D721Med (cell line): ENCODE measurements at places on chromosomes 1 and 21.

DNA sequence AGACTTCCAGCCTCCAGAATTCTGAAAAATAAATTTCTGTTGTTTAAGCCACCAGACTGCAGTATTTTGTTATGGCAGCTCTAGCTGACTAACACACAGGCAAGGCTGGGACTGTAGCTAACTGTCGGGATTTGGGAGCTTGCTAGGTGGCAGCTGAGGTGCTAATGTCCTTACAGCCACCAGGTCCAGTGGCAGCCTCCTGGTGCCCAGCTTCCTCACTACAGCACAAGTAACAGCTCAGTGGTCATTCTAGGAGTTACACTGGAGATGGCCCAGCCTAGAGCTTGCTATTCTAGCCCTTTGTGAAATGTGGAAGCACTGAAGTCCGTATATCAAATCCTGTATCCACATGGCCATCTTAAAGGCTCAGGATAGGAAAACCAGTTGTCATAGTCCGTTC, 4.3 kb upstream of the C1orf115 start:
- DNase-seq = no peak

- no peak for DNase-seq
These were observed 61.8 kb upstream of the POU2F1 start for GRCh38 chr1:167158813-167159275.

- DNase-seq = no peak
These were observed at the start of gene GPR37L1 for GRCh38 chr1:202122639-202123335. GPR37L1 (plus strand) TSS chr1:202122917; CDS start chr1:202122964, 47 bp downstream.

DNA sequence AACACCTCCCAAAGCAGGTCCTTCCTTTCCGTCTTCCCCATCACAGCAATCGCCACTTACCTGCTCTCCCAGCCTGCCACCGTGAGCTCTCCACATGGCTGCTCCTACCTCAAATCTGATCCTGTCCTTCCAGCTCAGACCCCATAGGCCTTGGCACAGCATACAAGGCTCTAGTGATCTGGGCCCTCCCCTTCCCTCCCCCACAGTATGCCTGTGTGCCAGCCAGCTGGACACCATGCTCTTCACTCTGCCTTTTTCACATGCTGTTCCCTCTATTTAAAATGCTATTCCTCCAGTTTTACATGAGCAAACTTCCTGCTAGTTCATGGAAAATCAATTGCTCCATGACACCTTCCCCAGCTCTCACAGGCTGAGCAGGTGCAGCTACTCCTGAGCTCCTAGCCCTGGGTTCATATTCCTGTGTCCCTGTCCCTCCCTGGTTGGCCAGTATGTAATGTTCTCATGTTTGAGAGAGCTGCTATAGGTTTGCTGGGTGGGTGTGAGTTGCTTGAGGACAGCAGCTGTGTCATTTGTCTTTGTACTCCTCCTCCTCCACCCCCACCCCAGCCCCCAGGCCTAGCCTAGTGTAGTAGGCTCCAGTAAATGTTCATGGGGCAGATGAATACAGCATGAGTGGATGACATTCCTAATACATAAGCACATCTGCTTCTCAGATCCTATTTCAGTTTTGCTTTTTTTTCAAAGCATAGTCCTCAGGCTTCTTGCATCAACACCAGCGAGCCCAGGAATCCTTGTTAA, 6.3 kb upstream of the TNNT2 start:
- DNase-seq = no peak

DNA sequence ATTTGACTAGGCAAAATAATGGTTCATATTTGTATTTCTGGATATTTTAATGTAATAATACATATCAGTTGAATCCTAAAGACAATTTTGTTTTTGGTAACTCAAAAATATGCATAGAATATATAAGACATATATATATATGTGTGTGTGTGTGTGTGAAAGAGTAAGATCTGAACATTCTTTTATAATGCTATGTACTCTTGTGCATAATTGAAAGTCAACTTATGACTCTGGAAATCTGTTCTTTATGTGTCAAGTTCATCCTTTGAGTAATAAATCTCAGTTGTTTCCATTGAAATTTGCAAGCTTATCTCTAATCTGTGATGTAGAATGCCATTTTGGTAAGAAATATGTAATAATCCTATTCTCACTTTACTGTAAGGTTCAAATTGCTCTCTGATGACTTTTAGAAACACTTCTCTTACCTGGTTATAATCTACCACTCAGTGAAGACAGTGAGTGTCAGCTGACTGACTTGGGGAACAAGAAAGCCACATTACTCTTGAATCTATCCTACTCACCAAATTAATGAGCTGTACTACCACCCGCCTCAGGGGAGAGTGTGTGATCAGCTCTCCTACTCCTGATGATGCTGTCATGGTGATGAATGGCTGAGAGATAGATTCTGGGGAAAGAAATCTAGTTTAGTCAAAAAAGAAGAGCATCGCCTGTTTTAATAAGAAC, 15.0 kb upstream of the NEK7 start:
- no peak for DNase-seq

GRCh38 chr1:169915150-169915549, 21.5 kb upstream of the SCYL3 start:
- DNase-seq = no peak

DNA sequence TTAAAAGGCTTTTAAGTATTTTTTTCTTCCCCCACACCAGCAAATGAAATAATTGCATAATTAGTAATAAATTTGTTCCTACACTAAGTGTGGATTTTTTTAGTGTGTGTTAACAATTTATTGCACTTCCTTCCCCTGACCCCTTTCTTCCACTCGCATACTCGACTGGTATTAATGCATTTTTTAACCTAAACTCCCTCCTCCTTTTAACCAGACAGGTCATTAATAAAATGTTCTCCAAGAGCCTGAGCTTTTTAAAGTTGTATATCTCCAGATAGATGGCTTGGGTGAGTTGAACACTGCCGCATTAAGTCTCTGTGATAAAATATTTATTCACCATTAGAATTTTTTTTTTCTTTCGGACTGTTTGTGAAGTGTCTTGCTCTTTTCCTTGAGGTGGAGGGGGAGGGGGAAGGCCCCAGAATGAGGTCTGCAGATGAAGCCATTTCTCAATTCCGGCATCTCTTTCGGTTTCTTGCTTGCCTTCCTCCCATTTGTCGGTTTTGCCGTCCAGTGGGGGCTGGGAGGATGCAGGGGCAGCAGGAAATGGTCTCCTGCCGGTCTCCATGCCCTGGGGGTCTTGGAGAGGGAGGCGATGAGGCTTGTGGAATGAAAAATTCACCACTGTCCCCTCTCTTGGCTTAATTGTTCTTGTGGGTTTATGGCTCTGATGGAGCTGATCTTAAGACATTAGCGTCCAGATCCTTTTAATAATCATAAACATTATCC, 64.1 kb upstream of the ACTL8 start:
- DNase-seq = no peak

DNA sequence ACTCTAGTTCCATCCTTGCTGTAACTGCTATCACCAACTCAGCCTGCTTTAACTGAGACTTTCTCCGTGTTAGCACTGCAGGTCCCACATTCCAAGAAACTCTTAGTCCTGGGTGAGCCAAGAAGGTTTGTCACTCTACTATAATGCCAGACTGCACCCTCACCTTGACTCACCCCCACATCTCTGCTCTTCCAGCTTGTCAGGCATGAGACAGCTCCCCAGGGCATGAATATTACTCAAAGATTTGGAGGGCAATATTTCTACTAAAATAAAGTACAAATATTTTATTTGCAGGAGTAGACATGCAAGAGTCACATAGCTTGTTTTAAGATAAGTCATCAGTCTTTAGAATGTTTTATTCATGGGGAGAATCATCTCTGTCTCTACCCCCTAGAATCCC, 110.2 kb downstream of the MATN1 start:
- DNase-seq = no peak

GRCh38 chr21:42165901-42166300, 53.0 kb upstream of the ABCG1 start:
- no peak for DNase-seq

- no peak for DNase-seq
These were observed 7.0 kb downstream of the KDM5B start for GRCh38 chr1:202801175-202801574.

DNA sequence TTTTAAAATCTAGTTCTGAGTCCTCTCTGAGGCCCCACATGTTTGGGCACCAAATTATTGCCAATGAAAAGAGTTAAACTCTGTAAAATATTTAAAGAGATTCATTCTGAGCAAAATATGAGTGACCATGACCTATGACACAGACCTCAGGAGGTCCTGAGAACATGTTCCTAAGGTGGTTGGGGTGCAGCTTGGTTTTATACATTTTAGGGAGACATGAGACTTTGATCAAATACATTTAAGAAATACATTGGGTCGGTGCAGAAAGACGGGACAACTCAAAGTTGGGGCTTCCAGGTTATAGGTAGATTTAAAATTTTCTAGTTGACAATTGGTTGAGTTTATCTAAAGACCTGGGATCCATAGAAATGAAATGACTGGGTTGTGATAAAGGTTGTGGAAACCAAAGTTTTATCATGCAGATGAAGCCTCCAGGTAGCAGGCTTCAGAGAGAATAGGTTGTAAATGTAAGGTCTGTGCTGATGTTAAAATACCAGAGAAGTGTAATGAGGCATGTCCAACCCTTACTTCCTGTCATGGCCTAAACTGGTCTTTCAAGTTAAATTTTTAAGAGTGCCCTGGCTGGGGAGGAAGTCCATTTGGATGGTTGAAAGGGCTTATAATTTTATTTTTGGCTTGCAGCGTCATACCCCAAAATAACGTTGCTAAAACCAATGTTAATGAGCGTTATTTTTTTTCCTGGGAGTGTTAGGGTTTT, 274.9 kb downstream of the NUF2 start:
- no peak for DNase-seq

DNA sequence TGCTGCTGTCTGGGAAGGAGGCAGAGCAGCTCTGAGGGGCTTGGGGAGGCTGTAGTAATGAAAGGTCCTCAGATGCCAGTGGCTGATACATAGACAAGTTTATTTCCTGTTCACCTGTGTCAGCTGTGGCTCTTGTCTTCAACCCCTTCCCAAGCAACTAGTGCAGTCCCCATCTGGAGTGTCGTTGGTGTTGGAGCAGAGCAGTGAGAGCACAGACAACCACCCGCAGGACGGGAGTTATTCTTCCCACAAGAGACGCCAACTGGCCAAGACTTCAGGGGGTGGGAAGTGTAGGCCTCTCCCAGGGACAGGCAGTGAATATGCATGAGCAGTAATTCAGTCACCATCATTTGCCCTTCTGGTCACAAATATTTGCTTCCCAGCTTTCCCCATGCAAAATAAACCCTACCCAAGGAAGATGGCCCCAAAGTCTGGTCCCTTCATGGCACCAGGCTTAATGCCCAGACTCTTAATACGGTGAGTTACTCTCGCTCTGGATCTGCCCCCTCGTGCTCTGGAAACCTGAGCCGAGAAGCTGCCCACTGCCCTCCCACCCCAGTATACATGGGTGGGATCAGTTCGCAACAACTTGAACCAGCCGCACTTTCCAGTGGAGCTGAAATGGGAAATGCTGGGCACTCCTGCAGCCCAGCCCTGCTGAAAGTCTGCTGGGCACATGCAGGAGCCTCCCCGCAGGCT, 153.5 kb upstream of the COL6A1 start:
- DNase-seq = no peak

- DNase-seq = no peak
These were observed 49.1 kb downstream of the DMRTB1 start for GRCh38 chr1:53508056-53508990.

GRCh38 chr1:44029260-44029910, 1.9 kb downstream of the SLC6A9 start:
- no peak for DNase-seq

GRCh38 chr1:30226648-30227047, 496.7 kb downstream of the MATN1 start:
- DNase-seq = no peak

DNA sequence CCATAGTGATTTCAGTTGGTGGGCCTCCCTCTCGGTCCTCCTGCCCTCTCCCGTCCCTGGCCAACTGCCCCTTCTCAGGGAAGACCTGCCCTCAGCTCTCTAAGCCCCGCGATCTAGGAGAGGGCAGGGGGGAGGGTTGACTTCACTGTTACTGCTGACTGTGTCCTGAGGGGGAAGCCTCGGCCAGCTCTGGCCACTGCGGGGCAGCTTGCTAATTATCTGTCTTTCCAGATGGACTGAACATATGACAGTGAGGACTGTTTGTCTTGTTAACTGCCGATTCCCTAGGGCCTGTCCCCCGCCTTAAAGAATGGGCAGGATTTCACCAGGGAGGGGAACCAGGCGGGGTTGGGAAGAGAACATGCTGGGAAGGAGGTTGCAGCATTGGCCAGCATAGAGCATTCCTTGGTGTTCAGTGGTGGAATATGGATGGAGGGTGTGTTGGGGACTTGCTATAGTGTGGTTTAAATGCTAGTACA, 22.9 kb downstream of the NIPAL3 start:
- DNase-seq = no peak

DNA sequence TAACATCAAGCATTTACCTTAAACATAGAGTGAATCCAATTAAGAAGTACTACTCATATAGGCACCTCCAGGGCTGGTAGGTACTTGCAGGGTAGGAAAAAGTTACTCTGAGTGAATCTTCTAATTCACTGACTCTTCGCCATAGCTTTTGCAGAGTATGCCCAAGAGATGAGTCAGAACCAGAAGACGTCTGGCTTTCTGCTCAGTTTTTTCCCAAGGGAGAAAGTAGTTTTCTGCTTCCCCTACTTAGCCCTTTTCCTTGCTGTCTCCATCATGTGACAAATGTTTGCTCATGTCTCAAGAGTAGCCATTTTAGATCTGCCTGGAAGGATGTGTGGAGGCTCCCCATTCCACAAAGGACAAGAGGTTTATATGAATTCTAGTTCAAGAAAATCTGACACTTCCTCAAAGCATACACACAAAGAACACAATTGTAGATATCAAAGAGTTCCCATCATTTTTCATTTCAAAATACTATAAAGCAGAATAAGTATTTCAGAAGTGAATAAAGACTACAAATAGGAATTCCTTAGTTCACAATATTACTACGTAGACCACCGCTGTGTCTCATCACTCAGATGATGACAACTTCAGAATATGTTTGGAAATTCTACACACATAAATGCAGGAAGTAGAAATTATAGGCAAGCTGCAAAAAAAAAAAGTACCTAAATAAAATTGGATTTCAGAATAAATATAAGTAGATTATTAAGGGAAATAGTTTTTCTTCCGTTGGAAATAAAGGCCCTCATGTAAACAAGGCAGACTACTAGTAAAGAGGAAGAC, 98.5 kb downstream of the ASH1L start:
- DNase-seq = no peak

- DNase-seq = no peak
These were observed 30.6 kb upstream of the SSBP3 start for GRCh38 chr1:54436826-54437225.

GRCh38 chr1:172450524-172450885, 6.6 kb upstream of the PIGC start:
- no peak for DNase-seq
